ENCODE measurements at places on chromosomes 2 and 18. TPM values are rescaled to one million over a fixed set of nuclear protein-coding genes. Genes with fewer than 3 reads are reported as not detected.
A peak's percentile ranks its signal among the peaks of the same experiment; 100 is the strongest.

DNA sequence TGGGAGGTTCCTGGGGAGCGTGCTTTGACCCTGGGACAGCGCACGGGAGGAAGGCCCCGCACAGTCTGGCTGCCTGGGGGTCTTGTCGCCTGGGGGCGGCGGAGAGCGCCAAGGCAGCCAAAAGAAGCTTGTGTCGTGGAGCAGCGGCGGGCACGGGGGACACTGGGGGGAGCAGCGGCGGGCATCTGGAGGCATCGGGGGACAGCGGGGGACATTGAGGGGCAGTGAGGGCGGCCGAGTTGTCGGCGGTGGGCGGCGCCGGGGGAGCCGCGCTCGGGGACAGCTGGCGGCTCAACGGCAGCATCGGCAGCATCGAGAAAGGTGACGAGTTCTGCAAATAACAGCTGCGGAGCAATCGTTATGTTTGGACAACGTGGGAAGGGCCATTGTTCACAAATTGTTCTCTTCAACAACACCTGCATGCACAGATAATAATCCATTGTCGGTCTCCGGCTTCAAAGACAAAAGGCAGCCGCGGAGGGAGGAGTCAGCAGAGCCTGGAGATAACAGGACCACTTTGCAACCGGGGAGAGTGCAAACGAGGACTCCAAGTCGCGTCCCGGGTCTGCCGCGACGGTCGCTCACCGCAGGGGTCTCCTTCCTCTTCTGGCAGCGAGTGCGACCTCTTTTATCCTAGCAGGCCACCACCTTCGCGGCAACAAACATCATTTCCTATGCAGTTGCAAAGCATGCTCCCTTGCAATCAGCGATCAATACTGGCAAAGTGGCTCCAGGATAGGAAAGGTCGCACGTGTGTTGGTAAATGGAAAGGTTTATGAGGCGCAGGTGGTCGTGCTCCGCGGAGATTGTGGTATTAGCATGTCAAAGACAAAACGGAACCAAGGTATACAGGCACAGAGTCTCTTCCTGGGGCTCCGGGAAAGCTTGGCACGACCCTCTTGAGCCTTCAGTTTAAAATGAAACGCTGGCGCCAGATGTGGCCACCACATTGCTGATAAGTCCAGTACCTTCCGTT lies 132.3 kb upstream of the DLX2 start:
- peak; percentile 52 for DNase-seq

C2orf78 gene
- total RNA-seq: not detected

- no peak for DNase-seq
Observed at GRCh38 chr2:23721454-23721826, 205.5 kb downstream of the ATAD2B start.

DNA sequence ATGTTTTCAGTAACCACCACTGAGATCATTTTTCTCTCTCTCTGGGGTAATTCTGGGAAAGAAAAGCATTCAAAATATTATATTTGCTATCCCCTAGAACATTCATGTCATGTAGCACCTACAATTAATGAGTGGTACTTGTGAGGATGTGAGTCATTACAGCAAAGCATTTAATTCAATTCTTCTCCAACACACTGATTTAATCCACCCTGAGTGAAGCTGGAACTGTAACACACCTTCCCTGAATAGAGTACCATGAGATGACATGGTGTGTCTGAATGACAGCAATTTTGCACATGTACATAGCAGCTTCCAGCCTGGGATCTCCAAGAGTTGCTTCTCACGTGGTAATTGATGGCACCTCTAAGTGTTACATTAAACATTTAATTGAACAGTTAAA lies 207.1 kb upstream of the SLC14A2 start:
- DNase-seq: no peak

GYPC gene
- total RNA-seq: 137 TPM

KCNE4 gene
- not detected for total RNA-seq

- no peak for DNase-seq
Observed at GRCh38 chr2:151776367-151776766, 42.1 kb upstream of the NEB start.

- no peak for DNase-seq
Observed at GRCh38 chr2:238344517-238344916, 24.2 kb downstream of the TRAF3IP1 start.

Measured in activated naive CD8-positive, alpha-beta T cell treated with anti-CD3 and anti-CD28 coated beads, Interleukin-2, amount 10 ng/mL, durations not matched to agents 7 days and 5 days (primary cell).